NCI-H2171 treated with DMSO at 0.1 percent for 48 hours (cell line): ENCODE measurements at places on chromosomes 2 and 18.

DNA sequence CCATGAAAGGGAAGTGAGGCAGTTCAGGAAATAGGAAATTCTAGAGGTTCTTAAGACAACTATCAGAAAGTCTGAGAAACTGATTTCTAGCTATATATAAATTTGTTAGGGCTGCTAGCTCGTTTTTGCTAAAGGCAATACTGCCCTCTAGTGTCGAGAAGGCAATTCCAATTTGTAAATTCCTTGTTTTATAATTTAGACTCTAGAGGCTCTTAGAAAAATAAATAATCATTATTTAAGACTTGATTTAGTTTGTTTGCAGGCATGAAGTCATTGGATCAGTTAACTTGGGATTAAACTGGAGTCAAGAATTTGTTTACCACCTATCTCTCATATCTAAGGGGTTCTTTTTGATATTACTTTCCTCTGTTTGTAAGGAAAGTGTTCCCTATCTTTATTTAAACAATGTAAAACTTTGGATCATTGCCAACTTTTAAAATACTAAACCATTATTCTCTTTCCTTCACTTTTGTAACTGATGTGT is 66.2 kb downstream of the ACVR2A start:
- peak; percentile 72 for DNase-seq

DNA sequence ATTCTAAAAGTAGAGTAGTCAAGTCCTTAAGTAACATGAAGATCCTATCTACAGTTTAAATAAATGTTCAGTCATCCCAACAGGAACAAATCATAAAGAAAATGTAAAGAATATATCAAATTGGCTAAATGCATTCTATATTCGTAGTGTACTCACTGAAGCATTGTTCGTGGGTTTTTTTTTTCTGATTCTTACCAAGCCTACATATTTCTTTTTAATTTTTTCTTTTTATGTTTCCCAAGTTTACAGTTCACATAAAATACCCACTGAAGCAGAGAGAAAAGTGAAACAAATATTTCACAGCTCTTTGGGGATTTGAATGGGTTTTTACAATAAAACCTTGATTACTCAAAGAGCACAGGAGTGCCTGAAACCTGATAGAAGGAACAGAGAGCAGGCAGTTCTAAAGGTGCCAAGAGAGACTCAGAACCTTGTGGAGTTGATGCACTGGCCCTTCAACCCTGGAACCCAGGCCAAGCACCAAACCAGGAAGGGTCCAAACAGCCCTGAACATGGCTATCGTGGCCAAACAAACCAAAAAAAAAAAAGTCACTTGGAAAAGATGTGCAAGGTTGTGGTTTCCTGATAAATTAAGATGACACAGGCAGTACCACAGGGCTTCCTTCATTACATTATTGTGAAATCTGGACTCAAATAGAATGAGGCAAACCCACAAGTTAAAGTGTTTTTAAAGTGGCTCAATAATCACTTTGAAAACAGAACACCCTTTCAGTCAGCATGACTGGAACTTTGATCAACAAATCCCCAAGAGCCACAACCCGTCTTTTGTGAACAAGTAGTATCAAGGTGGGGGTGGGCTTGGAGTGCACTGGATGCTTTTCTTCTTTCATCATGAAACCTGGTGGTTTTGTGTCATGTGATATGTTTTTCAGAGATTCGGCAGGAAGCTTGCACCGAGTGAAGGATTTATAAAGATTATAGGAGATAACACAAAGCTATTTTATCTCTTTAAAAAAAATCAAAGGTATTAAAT is 245.0 kb upstream of the FN1 start:
- DNase-seq, result no peak

DNA sequence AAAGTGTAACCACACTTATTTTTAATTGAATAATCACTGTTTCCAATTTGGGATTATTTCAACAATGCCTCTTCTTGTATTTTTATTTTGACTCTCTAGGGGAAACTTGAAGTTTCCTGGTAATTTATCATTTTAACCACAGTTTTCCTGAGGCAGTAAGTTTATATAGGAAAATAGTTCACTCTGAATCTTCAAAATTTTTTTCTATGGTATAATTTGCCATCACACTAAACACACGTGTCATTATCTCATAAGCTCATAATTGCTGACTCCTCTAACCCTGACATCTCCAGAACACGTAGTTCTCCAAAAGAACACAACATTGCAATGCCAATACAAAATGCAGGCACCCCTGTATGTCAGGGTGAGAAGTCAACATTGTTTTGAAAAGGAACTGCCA is 102.2 kb upstream of the FZD7 start:
- DNase-seq, result no peak

- DNase-seq, result no peak
Observed at GRCh38 chr2:72141881-72142451, 5.7 kb downstream of the CYP26B1 start.

GRCh38 chr2:144133936-144134665 is 385.8 kb downstream of the ZEB2 start:
- peak; percentile 47 for DNase-seq

- DNase-seq, result no peak
Observed at GRCh38 chr18:8359481-8359880, 249.8 kb upstream of the RAB12 start.

GRCh38 chr2:101837354-101837753 is 139.8 kb downstream of the MAP4K4 start:
- no peak for DNase-seq

DNA sequence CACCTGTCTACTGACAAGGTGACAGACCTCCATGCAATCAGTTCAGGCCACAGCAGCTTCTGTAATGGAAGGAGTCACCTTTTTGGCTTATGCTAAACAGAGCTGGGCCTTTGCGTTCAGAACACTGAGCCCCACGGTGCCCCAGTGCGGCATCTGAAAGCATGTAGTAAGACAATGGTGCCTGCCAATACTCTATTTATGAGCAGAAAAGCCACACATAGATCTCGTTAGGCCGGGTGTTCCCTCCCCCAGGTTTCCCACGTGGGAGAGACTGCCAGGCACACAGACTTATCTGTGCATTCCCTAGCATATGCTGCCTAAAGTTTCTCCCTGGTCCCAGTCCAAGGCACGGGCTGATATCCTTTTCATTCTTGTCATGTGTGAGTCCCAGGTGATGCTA is 150.9 kb downstream of the ACTR3 start:
- no peak for DNase-seq

DNA sequence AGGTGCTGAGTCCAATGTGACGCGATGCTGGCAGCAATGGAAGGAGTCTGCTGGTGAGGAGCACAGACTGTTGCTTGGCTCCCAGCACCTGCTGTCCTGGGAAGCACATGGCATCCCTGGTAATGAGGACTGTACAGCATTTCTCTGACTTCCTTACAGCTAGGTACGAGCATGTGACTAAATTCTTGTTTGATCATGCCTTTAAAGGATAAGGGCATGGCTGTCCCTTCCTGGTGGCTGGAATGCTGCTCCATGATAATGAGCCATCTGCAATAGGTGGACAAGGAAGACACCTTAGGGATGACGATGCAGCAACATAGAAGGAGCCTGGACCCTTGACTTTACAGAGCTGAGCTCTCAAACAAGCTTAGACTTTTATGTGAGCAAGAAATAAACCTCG is 278.0 kb upstream of the SPRED2 start:
- DNase-seq, result no peak

DNA sequence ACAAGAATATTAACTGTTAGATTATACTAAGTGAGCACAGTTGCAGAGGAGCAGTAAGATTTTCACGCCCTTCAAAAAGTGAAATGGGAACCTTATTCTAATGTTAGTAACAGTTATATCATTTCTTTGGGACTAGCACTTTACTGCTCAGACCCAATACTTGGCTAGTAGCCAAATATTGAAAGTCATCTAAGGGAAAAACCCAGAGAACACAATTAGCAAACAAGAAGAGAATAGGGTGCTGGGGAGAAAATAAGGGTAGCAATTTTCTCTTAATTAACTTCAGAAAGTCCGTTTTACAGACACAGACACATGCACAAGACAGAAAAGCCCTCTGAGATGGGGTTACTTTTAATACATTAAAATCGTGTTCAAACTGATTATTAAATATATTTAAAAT is 71.8 kb downstream of the ID2 start:
- DNase-seq, result peak; percentile 11

- DNase-seq, result no peak
Observed at GRCh38 chr18:9418047-9418690, 57.1 kb upstream of the RALBP1 start.

- DNase-seq, result no peak
Observed at GRCh38 chr2:91748902-91749301, 3057.4 kb downstream of the RPIA start.

- no peak for DNase-seq
Observed at GRCh38 chr2:239831001-239831731, 194.0 kb downstream of the NDUFA10 start.

DNA sequence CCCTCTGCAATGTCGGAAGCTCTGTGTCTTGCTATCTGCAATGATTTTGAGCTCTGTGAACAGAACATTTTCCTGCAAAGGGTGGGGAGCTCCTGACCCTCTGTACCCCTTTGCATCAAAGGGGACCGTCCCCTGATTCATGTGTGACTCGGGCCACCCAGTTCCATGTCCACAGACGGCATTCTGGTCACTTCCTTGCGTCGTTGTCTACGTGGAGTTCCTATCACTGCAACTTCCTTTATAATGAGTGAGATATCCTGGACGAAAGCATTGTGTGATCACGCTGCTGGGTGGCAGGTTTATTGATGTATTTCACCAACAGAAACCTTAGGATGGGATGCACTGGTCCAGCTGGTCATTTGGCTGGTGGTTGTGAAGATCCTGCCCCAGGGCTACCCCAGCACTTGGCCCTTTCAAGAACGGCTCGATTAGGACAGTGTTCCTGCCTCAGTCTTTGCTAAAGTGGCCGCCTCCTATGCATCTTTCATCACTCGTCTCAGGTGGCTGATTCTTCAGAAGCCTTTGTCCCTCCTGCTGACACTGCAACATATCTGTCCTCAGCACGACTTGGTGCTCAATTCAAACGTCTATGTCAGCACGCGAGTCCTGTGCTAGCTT is 202.7 kb downstream of the ACKR3 start:
- DNase-seq, result no peak

- peak; percentile 59 for DNase-seq
Observed at GRCh38 chr2:159086826-159087225, 118.4 kb downstream of the TANC1 start.

GRCh38 chr2:75772908-75773630 is 62.4 kb upstream of the GCFC2 start:
- no peak for DNase-seq

GRCh38 chr18:8264861-8265411 is 344.3 kb upstream of the RAB12 start:
- peak; percentile 6 for DNase-seq

- DNase-seq, result no peak
Observed at GRCh38 chr2:86189782-86190416, 5.4 kb downstream of the IMMT start.

GRCh38 chr18:24770311-24771024 is 310.0 kb downstream of the HRH4 start:
- DNase-seq, result no peak

DNA sequence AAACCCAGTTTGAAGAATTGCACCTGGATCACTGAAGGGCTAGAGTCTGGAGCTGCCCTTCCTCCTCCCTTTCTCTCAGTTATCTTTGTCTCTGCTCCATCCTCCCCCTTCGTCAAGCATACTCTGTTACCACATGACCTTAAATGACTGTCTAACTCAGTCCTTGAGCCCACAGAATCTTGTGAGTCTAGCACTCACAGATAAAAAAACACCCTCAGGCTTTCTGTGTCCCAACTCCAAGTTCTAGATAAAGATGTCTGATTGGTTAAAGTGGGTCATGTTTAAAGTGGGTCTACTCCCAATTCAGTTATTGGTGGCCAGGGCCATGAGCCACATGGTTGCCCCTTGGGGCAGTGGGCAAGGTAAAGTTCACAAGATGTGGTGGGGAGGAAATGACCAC is 53.5 kb upstream of the CYP1B1 start:
- no peak for DNase-seq

DNA sequence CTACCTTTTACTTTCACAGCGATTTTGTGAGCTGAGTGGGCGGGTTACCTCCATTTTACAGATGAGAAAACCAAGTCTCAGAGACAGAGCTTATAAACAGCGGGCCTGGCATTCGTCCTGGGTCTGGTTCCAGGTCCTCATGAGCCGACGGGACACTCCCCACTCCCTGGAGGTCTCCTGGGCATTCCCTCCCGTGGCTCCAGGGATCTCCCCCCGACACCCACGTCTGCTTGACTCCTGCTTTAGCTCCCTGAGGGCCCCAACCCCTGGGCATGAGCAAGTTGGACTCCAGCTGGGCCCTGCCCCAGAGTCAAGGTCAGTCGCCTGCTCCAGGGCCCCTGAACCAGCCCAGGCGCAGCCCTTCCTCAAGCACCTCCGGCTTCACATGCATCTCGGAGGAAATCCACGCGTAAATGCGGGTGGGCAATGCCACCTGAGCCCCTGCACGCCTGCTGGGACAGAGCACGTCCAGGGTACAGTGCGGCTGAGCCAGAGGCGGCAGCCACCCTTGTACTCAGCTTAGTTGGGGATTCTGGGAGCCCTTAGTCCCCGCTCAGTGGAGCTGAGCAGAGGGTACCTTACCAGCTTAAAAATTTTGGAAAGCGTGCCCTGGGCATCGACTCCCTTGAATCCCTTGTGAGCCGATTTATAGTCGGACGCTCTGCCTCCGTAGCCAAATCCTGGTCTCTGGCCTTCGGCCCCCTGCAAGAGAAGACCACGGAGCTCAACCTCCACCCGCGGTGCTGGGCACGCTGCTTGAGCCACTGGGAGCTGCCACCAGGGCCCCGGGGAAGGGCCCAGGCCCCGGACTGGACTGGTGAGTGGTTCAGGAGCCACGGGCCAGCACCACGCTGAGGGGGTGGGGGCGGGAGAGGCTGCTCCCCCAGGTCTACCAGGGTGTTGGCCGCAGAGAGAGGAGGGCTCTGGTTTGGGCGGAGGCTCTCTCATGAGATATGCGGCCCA is 148.1 kb downstream of the MBP start:
- no peak for DNase-seq

DNA sequence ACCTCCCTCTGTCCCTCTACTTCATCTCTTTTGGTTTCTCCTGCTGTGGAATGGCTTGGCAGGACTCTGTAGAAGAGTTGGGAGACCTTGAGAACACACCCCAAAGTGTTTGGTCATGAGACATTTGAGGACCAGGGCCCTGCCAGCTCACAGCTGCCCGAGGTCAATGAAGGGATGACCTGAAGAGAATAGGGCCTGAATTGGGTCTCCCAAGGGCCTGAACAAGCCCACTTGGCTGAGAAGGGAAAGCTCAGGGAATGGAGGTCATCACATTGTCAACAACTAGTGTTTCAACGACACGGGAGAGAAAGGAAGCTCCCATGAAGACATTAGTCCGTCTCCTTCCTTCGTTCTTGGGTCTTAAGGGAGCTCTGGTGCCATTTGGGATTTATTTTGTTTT is 52.8 kb downstream of the TTC32 start:
- DNase-seq, result no peak
